ENCODE measurements at places on chromosomes 2 and 18. TPM values are rescaled to one million over a fixed set of nuclear protein-coding genes. Genes with fewer than 3 reads are reported as not detected.

Gene IL1RL1
- 0.58 TPM for total RNA-seq

Gene CYBRD1
- 0.93 TPM for total RNA-seq

Gene RAD51AP2
- total RNA-seq, result not detected

Gene FOXI3
- total RNA-seq, result not detected

DNA sequence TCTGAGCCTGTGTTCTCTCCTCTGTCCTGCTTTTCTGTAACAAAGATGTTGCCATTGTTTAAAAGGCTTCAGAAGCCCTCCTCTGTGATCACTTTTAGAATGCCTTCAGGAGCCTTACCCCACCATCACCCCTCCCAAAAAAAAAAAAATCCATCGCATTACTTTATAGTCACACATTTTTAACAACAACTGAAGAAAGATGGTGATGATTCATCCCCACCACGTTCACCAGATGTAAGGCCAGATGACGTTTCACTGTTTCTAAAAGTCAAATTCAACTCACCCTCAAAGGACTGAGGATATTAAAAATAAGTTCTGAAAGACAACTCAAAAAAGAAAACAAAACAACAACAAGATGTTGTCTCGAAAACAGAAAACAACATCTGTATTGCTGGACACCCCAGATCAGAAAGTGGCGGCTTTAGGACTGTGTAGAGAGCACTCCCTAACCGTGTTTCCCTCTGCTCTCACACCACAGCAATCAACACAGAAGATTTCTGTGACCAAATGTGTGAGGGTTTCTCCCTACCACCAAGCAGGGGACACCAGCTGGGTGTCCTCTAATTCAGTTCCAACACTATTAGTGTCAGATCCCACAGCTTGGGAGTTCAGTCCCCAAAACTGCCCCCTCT lies 61.9 kb upstream of the CREB1 start:
- DNase-seq, result no peak

DNA sequence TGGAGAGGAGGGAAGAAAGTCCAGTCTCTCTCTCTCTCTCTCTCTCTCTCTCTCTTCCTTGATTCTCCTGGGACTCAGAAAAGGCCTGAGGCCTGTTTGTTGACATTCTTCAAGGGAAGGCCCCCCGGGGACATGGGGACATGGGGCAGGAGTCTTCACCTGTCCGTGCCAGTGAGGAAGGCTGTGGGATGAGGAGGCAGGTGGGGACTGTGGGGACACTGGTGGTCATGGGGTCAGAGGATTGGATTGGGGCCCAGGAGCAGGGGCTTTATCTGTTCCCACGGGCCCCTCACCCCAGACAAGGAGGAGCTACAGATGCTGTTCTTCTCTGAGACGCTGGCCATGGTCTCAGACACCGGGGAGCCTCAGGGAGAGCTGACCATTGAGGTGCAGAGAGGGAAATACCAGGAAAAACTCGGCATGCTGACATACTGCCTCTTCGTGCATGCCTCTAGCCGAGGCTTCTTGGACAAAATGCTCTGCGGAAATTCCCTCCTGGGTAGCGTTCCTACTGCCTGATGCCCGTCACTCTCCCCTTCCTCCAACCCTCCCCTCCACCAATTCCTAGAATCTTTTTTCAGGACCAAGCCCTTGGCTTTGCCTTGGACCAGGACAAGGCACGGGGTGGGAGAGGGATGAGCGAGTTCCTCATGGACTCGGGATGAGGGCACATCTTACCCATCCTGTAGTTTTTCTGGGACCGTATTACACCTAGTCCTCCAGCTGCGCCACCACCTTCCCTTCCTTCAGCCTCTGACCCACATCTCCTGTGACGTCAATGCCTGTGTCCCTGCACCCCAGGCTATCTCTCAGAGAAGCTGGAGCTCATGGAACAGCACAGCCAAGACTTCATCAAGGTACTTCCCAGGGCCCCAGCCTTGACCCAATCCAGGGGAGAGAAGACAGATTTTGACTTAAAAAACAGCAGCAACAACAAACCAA lies 850 bp downstream of the CATIP start:
- DNase-seq, result no peak

DNA sequence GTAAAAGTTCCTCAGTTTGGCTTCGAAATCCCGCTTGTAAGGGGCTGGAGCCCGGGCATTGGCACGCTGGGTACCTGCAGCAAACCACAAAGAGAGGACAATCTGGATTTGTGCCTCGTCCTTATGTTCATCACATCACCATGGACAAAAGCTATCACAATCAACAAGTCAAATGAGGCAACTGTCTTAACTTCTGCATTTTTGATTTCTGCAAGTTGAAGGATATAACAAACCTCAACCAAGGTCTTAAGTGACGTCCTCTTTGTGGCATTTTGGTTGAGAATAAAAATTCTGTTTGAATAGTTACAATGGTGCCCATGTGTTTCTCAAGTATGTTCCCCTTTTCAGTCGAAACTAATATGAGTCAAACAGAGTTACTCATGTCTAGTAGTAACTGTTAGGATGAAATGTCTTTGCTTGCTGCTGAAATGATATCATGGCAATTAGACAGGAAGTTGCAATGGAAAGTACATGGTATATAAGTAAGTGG lies 70.8 kb upstream of the STK17B start:
- no peak for DNase-seq

GRCh38 chr2:237473878-237474441 lies 13.1 kb upstream of the MLPH start:
- no peak for DNase-seq

DNA sequence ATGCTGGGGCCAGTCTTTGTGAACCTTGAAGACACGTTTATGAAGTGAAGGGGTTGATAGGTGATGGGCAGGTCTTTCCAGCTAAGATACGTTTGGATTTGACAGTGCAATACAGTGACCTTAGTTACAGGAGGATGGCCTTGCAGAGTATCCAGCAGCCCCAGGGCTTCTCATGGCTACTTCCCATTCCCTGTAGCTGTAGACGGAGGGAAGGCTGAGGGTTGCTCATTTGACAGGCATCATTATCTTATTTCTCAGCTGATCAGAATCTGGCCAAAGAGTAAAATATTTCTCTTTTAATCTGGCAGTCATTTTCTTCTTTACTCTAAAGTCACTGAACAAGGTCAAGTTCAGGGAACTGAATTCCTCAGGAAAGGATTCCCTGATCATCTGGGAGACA lies 85.1 kb upstream of the RMDN2 start:
- DNase-seq, result no peak

DNA sequence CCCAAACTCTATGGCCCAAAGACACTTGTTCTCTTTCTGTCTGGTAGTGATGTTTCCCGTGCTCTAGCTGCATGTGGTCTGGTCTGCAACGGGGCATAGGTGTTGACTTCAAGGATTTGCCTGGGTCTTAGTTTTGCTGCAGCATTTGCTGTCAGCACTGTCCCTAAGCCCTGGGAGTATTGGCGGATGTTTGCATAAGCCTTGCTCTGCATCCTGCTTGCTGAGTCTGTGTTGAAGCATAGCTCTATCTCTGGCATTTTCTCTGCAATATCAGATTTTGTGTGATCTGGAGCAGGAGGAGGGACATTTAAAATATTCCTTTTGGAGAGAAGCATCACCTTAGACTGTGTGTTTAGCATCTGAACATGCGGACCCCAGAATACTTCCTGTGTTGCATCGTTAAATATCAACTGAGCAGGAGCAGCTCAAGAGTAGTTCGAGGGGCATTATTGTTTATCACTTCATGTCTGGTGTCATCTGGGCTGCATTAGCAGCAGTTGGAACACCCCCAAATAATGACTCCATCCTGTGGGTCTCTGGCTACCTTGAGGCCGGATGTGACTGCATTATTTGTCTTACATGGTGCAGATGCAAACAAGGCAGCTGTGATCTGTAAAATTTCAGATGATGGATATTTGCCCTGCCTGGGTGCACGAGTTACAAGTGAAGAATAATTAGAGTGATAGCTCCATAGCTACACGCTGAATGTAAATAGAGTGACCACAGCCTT lies 231.7 kb downstream of the TRIB2 start:
- DNase-seq, result no peak

DNA sequence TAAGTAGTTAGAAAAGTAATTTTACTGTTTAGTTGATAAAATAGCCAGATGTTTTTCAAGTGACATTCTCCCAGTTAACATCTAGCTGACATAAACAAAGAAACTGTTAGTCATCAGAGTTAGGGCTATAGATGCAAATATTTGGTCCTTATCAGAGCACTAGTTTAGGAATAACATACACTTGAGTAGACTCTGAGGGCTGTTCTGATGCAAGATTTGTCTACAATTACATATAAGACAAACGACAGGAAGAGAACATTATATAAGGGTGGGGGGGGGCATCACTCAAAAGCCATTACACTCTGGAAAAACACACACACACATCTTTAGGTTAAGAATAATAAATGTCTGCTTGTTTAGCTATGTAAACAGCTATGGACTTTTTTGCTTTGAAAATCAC lies 554.4 kb upstream of the LRRTM1 start:
- DNase-seq, result no peak
